Anterior cingulate cortex (tissue), 58 donors: ENCODE measurements at places on chromosomes 13 and 19.

DNA sequence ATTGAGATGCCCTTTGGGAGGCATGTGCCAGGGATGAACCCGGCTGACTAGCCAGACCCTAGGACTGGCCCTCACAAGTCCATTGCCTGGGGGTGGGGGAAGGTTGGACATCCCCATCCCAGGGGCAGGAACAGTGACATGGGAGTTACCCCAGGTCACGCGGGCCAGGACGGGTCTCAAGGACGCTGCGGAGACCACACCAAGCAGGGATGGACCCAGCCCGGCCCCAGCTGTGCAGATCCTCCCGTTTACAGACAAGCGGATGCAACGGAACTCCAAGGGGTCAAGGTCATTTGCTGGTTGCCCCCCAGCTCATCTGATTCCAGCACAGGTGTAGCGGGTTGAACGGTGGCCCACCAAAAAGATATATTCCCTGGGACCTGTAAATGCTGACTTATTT lies 20.0 kb downstream of the F2RL3 start:
- DNase-seq: no peak

DNA sequence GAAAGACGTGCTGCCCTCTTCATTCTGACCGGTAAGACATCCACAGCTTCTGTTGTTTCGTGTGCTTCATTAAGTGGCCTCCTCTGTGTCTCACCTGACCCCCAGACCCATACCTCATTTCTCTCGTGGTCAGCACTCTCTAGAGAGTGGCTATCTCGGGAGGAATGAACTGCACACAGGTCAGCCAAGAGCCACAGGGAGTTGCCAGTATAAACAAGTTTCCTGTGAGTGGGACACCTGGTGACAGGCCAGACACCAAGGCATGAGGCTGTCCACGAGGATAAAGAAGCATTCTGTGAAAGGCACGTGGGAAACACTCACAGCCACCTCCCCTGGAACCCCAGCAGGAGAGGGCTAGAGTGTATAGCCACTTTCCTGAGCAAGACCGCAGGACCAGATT lies 115.8 kb downstream of the NUFIP1 start:
- DNase-seq: no peak

GRCh38 chr13:61706899-61707298 lies 291.2 kb upstream of the PCDH20 start:
- no peak for DNase-seq

DNA sequence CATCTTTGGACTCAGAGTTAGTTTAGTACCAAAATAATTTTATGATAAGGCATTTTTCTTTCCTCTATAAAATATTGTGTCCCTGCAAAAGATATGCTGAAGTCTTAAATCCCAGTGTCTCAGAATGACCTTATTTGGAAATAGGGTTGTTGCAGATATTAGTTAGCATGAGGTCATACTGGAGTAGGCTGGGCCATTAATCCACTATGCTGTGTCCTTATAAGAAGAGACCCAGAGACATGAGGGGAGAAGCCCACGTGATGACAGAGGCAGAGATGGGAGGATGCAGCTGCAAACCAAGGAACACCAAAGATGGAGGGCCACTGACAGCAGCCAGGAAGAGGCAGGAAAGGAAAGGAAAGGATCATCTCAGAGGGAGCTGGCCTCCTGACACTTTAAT lies 6.4 kb downstream of the POGLUT2 start:
- DNase-seq: no peak

GRCh38 chr19:32349051-32349450 lies 3.6 kb downstream of the ZNF507 start:
- DNase-seq: no peak
